Mammary epithelial cell (primary cell): ENCODE measurements at places on chromosomes 5 and 9. TPM values are rescaled to one million over a fixed set of nuclear protein-coding genes. Genes with fewer than 3 reads are reported as not detected.

- no peak for DNase-seq
Measured at GRCh38 chr9:70056211-70056944, 12.7 kb downstream of the MAMDC2 start.

DNA sequence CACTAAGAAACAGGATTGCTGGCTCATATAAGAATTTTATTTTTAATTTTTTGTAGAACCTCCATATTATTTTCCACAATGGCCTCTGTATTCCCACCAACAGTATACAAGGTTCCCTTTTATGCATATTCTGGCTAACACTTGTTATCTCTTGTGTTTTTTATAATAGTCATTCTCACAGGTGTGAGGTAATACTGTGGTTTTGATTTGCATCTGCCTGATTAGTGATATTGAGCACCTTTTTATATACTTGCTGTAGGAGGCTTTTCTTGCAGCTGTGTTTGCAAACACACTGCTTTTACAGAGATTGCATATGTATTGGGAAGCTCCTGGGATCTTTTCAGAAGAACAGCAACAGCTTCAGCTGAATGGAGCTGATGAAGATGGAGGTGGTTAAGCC, 164.8 kb downstream of the DEPDC1B start:
- DNase-seq = no peak

The MPDZ gene
- total RNA-seq = 9.1 and 11.2 TPM in 2 replicates

The SLC6A19 gene
- total RNA-seq = not detected in 2 replicates

DNA sequence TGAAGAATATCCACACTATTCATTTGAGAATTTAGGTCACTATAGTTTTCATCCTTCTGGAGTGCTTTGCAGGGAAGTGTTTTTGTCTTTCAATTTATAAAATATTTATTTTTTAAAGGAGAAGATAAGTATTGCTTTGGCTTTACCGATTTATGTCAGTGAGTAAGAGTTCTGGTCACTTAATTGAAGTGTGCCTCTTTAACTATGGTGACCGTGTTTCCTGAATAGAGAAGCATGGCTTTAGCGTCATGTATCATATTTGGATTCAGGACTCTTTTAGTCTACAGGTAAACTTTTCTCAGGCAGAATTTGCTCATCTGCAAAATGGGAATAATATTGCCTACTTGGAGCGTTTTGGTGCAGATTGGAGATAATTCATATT, 902 bp downstream of the BDP1 start:
- no peak for DNase-seq

GRCh38 chr9:69044240-69045219, 9.0 kb downstream of the FXN start:
- peak; percentile 5 for DNase-seq

GRCh38 chr5:103375350-103375749, 116.8 kb downstream of the MACIR start:
- no peak for DNase-seq
